Fibroblast of skin of right quadriceps (primary cell): ENCODE measurements at places on chromosomes 7 and 10.
A peak's percentile ranks its signal among the peaks of the same experiment; 100 is the strongest.

GRCh38 chr7:128934361-128935341 is 3.1 kb upstream of the IRF5 start:
- no peak for DNase-seq

GRCh38 chr10:110778211-110778610 is 93.5 kb upstream of the PDCD4 start:
- DNase-seq: no peak

DNA sequence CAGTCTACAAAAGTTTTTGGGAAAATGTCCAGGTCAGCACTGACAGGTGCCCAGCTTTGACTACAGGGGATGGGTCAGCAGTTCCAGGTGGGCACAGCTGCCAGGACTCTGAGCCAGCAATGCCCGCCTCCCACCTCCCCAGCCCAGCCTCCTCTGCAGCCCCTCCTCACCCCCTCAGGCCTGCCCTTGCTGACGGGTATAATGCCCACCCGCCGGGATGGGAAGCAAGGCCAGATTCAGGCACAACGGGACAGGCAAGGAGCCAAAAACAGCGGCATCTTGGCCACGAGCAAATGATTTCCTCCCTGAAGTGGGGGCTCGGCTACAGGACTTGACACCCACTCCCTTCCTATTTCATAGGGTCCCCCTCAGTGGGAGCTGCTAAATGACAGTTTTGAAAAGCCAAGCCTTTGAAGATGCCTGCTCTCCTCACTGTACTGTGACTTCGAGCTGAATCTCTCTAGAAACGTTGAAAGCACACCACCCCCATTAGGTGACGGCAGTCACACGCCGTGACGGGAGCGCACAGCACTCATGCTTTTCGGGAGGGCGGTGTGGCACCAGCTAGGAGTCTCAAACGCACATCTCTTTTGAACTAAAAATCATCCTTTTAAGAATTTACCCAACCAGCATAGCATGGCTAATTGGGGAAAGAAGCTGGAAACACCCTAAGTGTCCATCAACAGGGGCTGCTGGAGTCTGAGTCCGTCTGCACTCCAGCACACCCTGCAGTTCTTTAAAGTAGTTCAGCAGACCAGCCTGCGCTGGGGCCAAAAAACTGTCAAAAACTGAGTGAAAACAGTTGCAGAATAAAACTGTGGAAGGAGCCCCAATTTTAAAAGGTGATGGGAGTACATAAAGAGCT is 29.6 kb downstream of the MAD1L1 start:
- no peak for DNase-seq

GRCh38 chr10:31866118-31866670 is 62.4 kb downstream of the ARHGAP12 start:
- no peak for DNase-seq

- DNase-seq: no peak
Measured at GRCh38 chr7:71687286-71687685, 555.3 kb downstream of the GALNT17 start.

GRCh38 chr7:122143376-122143750 is 686 bp downstream of the AASS start:
- DNase-seq: peak; percentile 12

GRCh38 chr10:116254422-116255155 is 18.4 kb downstream of the GFRA1 start:
- no peak for DNase-seq

DNA sequence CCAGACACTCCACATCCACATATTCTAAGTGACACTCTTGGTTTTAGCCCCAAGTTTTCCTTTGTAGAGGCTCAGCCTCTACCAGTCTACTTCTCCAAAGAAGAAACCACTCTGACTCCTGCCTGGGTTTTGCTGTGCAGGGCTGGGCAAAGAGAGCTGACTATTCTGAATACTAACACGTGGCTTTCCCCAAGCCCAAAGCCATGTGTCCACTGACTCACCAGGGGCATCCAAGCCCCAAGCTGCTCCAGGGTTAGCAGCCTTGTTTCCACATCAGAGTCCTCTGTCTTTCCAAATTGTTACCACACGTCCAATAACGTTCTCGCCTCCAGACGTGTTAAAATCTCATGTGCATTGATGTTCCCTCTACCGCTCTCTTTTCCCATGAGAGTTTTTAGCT is 8.7 kb downstream of the GALNTL5 start:
- DNase-seq: no peak

- peak; percentile 86 for DNase-seq
Measured at GRCh38 chr10:5317547-5318107, 47.1 kb upstream of the UCN3 start.

DNA sequence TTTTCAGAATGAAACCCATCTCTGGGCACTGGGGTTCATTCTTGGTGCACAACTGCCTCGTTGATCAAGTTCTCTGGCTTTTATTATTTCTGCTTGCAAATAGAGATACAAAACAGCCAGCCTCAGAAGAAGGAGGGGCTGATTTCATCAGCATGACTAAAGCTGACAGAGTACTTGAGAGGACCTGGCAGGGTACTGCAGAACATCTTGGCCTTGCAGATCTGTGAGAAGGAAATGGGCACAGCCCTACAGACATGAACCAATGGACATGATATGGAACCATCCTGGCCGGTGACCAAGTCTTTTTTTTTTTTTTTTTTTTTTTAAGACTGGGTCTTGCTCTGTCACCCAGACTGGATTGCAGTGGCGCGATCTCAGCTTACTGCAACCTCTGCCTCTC is 240.6 kb downstream of the VTI1A start:
- DNase-seq: peak; percentile 38

DNA sequence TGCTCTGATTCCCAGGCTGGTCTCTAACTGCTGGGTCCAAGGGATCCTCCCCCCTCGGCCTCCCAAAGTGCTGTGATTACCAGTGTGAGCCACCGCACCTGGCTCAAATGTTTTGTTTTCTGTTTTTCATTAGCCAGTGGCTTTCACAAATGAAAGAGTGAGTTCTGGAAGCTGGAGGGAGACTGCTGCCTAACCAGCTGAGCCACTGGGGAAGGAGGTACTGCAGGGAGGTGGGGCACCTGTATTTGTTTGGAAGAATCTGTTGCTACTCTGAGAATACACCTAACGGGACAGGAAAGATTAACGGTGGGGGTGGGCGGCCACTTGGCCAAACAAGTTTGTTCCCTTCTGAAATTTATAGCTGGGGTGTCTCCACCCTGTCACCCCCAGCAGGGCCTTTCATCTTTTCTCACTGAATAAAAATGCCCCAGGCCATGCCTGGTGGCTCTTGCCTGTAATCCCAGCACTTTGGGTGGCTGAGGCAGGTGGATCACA is 4.7 kb downstream of the STOX1 start:
- no peak for DNase-seq
